ENCODE measurements at places on chromosomes 6 and 20.

GRCh38 chr20:50995506-50995905 lies 27.4 kb downstream of the KCNG1 start:
- DNase-seq = no peak

- no peak for DNase-seq
Observed at GRCh38 chr6:9936551-9936950, 478.3 kb downstream of the TFAP2A start.

DNA sequence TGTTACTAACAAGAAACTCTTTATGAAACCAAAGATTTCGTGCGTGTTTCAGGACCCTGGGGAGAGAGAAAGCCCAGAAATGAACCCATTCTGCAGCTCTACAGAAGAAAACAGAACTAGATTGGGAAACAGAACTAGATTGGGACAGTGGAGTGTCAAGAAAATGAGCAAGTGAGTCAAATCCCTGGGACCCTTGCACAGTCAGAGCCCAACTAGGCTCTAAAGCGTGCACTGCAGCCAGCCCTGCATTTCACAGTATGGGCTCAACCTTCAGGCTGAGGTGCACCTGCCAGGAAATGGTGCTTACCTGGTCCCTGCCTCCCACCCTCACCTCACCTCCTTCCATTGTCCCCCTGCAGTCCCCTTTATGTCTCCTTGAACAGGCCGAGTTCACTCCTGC lies 39.7 kb downstream of the BFSP1 start:
- no peak for DNase-seq

DNA sequence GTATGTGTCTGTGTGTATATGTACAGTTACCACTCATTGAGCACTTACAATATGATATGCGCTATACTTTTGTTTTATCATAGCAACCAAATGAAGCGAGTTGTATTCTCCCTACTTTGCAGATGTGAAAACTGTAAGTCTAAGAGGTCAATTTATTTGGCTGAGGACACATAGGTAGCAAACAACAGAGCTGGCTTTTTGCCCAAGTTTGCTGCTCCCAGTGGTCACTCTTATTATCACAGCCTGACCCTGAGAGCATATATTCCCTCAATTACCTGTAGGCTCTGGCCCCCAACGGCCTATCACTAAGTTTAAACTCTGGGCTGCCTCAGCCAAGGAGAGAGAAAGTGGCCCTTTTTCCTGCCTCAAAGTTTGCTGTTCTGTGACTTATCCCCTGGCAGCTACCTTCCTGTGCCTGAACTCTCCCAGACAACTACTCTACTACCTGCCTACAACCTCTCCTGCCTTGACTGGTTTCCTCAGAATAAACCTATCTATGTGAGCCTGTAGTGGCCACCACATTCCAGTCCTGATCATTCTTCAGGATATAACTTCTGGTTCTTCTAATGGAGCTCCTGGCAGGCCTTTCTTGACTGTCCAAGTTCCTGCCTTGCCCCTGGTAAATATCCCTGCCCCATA lies 221.8 kb downstream of the FRK start:
- no peak for DNase-seq

- no peak for DNase-seq
Observed at GRCh38 chr6:48512390-48512789, 401.4 kb upstream of the PTCHD4 start.

- DNase-seq = no peak
Observed at GRCh38 chr6:101286146-101286545, 107.4 kb upstream of the GRIK2 start.

GRCh38 chr6:168640181-168640580 lies 199.2 kb downstream of the SMOC2 start:
- no peak for DNase-seq

DNA sequence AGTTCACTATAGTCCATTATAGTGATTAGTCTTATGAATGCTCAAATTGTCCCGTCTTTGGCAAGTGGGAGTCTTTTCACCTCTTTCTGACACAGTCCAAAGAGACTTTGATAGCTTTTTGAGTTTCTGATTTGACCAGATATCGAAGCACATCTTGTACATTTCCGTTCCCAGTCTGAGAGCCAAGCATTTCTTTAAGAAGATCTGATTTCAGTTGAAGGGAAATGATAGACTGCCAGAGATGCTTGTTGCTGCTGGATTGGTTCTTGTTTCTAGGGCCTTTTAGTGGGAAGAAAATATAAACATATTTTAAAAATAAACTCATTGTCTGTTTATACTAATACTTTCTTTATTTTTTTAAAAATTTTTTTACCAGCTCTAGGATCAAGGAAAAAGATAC lies 54.1 kb upstream of the IER3 start:
- DNase-seq = no peak

GRCh38 chr20:7654231-7654630 lies 286.0 kb downstream of the HAO1 start:
- DNase-seq = no peak

DNA sequence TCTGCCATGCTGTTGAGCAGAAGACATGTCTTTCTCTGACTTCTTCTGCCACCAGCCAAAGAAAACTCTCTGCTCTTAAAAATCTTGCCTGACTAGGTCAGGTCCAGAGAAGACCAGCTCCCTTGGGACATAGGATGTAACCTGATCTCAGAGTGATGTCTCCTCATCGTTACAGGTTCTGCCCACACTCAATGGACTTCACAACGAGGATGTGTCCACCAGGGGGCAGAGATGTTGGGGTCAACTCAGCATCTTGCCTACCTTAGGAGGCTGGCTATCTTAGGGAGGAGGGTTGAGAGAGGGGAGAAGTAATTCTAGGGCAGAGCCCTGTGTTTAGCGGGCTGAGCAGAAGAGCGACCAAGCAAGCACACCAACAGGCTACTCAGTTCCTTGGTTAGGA lies 207.6 kb upstream of the CDH4 start:
- DNase-seq = no peak

- DNase-seq = no peak
Observed at GRCh38 chr6:134721060-134721405, 228.9 kb downstream of the ALDH8A1 start.
